HCT116 (cell line): ENCODE measurements at places on chromosomes 7 and 10. TPM values are rescaled to one million over a fixed set of nuclear protein-coding genes. Genes with fewer than 3 reads are reported as not detected.

The PDK4 gene
- 2.1 TPM for total RNA-seq

The NEBL gene
- total RNA-seq, result 16.6 TPM

The SPDYE6 gene
- total RNA-seq, result not detected

The RNF133 gene
- 0.20 TPM for total RNA-seq

The CD36 gene
- 0.32 TPM for total RNA-seq

The CALHM1 gene
- total RNA-seq, result not detected

The ADCY1 gene
- 0.05 TPM for total RNA-seq

The GNAT3 gene
- not detected for total RNA-seq

The WDR86 gene
- total RNA-seq, result not detected

The PBLD gene
- total RNA-seq, result 2.2 TPM

The FAM241B gene
- total RNA-seq, result 18.0 TPM

The RARRES2 gene
- total RNA-seq, result 2.1 TPM

The PLPP4 gene
- total RNA-seq, result not detected

The PLEKHS1 gene
- total RNA-seq, result not detected

The MPP7 gene
- total RNA-seq, result 64.5 TPM

The LYZL2 gene
- total RNA-seq, result not detected

The IFIT1B gene
- total RNA-seq, result not detected

The PPP1R3A gene
- not detected for total RNA-seq

The ZNF853 gene
- 0.05 TPM for total RNA-seq

The NFE2L3 gene
- total RNA-seq, result 27.0 TPM

The GSTO2 gene
- total RNA-seq, result 115 TPM

The CUZD1 gene
- total RNA-seq, result 1.7 TPM

The ANKRD30A gene
- not detected for total RNA-seq

The BMS1 gene
- 40.0 TPM for total RNA-seq

The PVRIG gene
- total RNA-seq, result 0.30 TPM

The STEAP1B gene
- total RNA-seq, result 0.27 TPM

The HKDC1 gene
- 1.7 TPM for total RNA-seq

The GIMAP6 gene
- 0.12 TPM for total RNA-seq

The RAB19 gene
- total RNA-seq, result 2.6 TPM

The NPY gene
- total RNA-seq, result not detected

The VAX1 gene
- not detected for total RNA-seq

The NDUFB2 gene
- 143 TPM for total RNA-seq
